Inflammatory macrophage treated with lipopolysaccharide for 1 hour (primary cell): ENCODE measurements at places on chromosomes 12 and 14.

GRCh38 chr12:89080793-89081465 lies 271.4 kb downstream of the DUSP6 start:
- DNase-seq: no peak

- no peak for DNase-seq
These were observed 26.3 kb upstream of the ULK1 start for GRCh38 chr12:131867891-131868675.

GRCh38 chr12:12804432-12804886 lies 8.7 kb upstream of the DDX47 start:
- no peak for DNase-seq

GRCh38 chr12:71683633-71684032 lies 2.2 kb upstream of the TMEM19 start:
- DNase-seq: no peak

DNA sequence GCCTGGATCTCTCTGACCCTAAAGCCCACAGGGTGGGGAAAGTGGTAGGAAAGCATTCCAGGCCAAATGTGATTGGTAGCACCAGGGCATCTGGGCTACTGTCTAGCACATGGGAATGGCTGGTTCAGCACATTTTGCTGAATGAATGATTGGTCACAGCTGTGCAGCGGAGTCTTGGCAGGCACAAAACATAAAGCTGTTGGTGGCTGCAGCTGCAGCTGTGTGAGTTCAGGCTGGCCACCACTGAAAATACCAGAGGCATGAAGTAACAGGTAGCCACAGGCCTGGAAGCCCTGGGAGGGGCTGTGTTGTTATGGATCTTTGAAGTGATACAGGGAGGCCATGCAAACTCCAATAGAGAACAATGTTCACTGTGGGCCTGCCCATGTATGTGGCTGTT lies 72.7 kb downstream of the MYRFL start:
- no peak for DNase-seq

DNA sequence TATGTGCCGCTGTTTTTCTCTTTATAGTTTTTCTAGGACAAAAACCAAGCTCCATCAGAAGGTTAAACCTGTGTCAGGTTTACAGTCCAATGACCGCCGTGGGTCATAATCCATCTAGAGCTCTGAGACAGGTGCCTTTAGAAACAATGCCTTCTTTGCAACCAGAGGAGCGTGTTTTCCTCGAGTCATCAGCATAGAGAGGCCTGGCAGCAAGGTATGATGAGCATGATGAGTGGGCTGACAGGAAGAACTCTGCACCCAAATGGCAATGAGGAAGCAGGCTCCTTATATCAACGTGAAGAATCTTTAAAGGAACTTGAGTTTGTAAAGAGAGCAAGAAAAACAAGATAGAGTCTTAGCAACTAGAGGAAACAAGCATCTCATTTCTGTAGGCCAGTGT lies 60.5 kb upstream of the NUDT4 start:
- no peak for DNase-seq

DNA sequence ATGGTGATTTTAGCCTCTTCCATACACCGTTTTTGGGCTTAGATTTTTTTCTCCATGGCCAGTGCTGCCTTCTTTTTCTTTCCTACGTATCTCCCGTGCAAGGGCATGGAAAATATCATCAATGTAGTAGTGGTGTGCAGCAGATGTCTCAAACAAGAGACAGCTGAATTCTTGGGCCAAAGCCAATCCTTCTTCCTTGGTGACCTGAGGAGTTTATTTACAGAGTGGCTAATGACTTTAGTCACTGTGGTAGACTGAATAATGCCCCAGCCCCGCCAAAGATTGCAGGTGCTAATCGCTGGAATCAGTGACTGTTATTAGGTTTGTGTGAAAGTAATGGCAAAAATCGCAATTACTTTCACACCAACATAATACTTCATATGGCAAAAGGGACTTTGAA lies 235.5 kb upstream of the NOS1 start:
- DNase-seq: no peak

GRCh38 chr14:83908419-83908818 lies 1621.5 kb upstream of the FLRT2 start:
- DNase-seq: no peak
